ENCODE measurements at places on chromosomes 7 and 10.

DNA sequence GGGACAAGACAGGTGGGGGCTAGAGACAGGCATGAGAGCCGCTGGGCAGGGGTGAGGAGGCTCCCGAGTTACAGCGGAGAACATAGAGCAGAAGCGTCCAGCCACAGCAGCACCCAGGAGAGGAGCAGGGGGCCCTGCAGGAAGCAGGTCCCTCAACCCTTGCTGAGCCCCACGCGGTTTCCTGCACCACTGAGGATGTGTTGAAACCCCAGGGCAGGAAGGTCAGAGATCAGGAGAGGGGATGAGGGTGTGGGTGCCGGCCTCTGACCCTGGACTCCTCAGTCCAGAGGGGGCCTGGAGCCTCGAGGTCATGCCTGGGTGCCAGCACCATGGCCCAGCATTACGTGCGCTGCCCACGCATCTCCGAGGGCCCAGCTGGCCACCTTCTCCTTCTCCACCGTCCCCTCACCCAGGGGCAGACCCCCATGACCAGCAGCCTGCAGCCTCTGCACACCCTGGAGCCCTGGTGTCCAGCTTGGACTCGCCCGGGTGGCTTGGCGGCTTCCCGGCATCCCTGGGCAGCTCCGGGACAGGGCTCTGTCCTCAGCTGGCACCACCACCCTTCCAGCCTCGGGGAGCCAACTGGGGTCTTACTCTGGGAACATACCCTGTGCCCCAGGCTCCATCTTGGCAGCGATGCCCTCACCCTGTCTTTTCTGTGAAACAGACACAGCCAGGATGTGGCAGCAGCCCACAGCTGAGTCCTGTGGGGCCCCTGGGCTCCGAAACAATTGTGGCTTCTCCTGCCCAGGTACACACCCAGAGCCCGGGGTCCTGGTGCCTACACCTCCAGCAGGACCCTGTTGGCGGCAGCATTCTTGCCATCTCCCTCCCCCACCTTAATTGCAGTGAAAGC, 52.0 kb downstream of the STK32C start:
- DNase-seq = no peak

- no peak for DNase-seq
These were observed 272.8 kb upstream of the TCERG1L start for GRCh38 chr10:131584287-131584686.

- no peak for DNase-seq
These were observed 94.6 kb downstream of the FAS start for GRCh38 chr10:89085153-89085552.

DNA sequence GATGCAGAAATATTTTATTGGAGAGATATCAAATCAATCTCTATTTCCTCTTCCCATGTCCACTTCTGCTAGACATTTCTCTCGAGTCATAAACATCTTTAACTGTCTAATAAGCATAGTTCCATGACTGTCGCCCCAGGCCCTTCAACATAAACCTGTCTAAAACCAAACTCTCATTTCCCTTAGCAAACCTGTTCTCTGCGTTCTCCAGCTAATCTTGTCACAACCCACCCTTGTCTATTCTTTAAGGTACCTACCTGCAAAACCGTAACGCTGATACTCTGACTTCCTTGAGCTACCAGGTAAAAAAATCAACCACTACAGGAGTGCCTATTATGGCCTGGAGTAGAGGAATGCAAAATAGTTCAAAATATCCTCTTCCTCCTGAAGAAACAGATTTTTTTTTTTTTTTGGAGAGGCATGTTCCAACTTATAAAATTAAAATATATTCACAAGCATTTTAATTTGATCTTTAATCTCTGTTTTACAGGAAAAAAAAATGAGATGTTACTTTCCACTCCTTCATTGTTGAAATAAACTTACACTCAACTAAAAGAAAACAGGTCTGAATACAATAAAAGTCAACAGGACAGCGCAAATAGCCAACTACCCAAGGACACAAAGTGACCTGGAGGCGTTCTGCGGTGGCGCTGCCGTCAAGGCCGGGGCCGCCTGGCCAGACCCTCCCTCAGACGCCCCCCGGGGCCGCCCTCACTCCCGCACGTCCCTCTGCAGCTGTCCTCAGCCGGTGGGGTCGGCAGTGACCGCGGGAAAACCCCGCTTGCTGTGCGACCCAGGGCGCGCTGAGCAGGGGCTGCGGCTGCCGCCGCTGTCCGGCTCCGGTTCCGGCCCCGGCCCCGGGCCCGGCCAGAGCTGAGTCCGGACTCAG, 765 bp downstream of the SLC25A40 start:
- no peak for DNase-seq

DNA sequence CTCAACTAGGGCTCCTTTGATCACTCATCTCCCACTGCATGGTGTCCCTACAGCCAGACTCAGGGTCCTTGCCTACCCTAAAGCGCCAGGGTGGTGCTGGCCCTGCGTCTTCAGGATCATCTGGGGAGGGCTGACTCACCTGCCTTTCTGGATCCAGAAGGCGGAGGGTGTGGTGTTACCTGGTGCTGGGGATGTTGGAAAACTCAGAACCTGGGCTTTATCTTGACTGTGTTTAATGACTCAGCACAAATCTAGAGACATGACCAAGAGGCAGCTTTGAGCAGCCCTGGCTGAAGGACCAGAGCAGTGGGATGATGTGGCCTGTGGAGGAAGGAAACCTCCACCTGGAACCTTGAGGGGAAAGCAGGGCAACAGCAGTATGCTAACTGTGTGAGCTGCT, 96.5 kb downstream of the GRK5 start:
- DNase-seq = no peak

GRCh38 chr7:76217942-76218566, 16.4 kb downstream of the SRRM3 start:
- DNase-seq = no peak

GRCh38 chr10:71590781-71591350, 128.7 kb downstream of the C10orf105 start:
- no peak for DNase-seq

- no peak for DNase-seq
These were observed 109.2 kb downstream of the PIP4K2A start for GRCh38 chr10:22605168-22605567.

- DNase-seq = peak; percentile 15
These were observed 151.5 kb downstream of the RNF216 start for GRCh38 chr7:5629941-5630340.

DNA sequence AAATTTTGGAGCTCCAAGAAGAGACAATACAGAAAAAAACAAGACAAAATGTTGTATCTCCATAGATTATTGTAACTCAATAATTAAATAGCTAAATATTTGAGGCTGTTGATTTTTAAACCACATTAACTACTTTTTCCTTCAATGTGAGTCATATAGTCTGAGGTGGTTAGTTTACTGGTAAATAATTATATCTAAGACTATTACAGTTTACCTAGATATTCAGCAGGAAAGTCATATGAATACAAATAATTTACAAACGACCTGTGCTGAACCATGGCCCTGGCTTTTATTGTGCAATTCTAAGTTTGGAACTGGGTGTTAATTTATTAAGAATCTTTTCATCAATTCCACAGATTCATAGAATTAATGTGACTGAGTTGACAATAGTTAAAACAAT, 22.2 kb downstream of the CREB5 start:
- no peak for DNase-seq

DNA sequence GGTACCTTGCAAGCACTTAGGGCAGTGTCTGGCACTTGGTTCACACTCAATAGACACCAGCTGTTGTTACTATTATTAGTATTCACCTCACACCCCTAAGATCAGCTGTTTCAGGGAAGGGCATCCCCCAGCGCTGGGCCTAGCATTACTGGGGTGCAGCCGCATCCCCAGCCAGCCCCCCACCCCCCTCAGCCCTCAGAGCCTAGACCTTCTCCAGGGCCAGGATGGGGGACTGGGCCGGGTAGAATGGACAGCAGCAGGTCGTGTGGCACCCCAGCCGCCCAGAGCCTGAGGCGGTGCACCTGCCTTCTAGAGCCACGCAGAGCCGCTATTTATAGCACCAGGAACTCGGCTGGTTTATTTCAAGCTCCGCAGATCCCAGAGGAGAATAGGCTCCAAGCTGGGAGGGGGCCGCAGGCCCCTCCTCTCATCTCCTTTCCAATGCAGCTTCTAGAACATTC, 60.5 kb downstream of the GTF2IRD1 start:
- DNase-seq = no peak

GRCh38 chr10:102611514-102612087, 32.7 kb upstream of the TRIM8 start:
- DNase-seq = no peak

DNA sequence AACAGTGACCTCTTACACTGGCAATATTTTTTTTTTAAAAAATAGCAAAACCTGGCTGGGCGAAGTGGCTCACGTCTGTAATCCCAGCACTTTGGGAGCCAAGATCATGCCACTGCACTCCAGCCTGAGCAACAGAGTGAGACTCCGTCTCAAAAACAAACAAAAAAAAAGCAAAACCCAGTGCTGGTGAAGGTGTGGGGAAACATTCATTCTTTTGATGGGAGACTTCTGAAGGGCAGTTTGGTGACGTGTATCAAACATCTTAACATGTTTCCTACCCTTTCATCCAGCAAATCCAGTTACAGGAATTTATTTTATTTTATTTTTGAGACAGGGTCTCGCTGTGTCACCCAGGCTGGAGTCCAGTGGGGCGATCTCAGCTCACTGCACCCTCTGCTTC, 58.0 kb downstream of the CHST3 start:
- no peak for DNase-seq

DNA sequence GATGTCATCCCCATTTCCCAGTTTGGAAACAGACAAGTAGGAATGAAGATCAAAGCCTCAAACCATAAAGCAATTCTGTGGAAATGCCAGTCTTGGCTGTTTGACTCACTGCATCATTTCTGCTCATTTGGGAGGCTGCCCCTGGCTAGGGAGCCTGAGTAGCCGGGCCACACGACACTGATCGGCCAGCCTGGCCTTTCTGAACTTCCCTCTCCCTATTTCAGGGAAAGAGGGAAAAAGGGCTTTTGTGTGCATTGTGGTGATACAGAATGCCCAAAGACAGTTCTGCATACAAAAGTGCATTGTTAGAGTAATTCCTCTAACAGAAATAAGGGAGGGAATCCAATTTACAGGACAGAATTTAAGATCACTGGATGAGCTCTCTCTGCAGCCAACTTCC, 41.7 kb upstream of the OPALIN start:
- no peak for DNase-seq

DNA sequence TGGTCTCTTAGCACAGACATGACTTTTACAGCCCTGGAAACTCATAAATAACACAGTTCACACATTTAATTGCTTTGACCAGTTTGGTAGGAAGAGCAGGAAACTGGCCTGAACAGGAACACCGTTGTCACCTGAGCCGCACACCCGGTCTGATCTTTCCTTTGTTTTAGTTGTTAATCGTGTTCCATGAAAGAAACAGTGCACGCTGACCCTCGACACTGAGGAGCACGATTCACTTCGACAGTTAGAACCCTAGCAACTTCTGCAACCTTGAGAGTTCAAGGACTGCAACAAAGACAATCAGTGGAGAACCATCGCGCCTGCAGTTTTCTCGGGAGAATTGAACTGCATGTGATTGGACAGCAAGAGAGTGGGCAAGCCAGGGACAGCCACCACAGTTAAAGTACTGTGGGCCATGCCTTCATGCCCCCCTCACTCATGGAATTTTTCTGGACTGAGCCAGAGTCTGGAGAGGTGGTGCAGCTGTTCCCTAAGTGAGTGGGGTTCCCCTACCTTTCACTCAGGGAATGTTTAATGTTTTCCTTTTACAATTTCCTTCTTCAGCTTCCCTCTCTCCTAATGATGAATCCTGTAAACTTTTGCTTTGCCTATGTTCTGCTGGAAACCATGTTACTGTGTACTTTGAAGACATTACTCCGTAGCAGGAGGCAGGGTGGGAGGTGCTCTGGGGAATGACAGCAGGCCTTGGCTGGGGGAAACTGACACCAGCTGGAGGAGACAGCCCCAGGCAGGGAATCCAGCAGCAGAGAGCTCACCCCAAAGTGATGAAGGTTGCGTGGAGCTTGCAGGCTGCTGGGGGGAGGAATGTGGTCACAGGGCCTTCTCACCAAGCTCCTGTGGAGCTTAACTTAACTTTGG, 198.7 kb downstream of the ZNF438 start:
- no peak for DNase-seq

- no peak for DNase-seq
These were observed 35.2 kb downstream of the PANK1 start for GRCh38 chr10:89609833-89610346.

- DNase-seq = no peak
These were observed 4.8 kb downstream of the FRAT2 start for GRCh38 chr10:97329766-97330165.

DNA sequence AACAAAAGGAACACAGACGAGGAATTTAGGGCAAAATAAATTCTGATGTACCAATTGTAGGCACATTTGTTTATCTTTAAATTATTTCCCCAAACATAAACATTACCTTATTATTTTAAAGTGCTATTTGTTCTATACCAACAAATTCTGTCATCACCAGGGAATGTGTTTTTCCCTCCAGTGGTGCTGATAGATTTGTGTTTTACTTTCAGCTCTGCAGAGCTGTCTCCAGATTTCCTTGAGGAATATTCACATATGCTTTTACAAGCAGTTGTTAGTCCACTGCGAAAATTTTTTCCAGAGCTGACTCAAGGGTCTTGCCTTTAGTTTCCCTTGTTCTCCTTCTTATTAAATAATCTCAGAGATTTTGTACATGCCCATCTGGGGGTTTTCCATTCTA, 362.8 kb downstream of the PHF14 start:
- no peak for DNase-seq

GRCh38 chr10:73644015-73644743, 2.9 kb upstream of the MYOZ1 start:
- DNase-seq = no peak

DNA sequence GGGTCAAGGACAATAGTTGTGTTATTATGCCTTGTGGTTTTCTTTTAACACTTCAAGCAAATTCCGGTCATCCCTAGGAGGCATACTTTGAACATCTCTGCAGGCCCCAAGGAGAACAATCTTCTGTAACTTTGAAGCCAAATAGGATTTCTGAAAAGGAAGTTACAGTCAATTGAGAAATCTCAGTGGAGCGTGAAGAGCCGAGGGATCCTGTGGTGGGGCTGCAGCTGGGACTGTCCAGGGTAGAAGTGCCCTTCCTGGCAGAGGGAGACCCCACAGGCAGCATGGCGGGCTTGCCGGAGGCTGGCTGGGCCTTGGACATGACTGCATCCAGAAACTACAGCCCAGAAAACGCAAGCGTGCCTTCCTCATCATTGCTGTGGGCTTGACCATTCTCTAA, 179.7 kb downstream of the PTPN20 start:
- DNase-seq = no peak

- no peak for DNase-seq
These were observed 26.6 kb downstream of the COL13A1 start for GRCh38 chr10:69828144-69828870.

DNA sequence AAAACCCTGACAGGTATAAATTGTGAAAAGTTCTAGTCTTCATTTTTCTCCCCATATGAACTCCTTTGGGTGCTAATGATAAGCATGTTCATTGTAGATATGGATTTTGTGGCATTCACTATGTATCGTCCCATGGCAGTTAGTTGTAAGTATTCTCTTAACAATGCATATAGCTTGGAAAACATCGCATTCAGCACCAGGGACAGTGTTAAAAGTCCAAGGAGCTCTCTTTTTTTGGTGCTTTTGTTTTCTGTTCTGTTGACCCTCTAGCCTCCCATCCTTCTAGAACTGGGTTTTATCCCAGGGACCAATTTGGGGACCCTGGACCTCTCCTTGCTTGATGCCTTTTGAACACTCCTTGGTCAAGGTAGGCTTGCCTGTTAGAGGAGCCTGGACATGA, 37.7 kb downstream of the INSYN2A start:
- no peak for DNase-seq
